ENCODE measurements at places on chromosomes 2 and 18.

DNA sequence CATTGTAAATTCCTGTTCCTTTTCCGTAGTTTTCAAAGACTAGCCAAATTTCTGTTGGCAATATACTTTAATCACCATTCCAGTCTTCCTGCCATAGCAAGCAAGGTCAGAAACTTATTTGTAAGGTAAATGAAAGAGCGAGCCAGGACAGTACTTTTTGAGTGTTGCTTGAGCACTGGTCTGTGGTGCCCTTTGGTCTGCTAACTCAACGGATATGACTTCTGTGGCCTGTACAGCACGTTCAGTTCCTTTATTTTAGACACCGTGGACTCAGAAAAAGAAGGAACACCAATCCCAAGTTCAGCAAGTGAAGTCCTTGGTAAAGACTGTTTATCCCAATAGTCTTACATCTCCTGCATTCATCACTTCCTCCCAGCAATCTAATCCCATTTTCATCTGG is 166.3 kb downstream of the MYO1B start:
- DNase-seq, result no peak

GRCh38 chr2:68052717-68053422 is 9.9 kb downstream of the C1D start:
- no peak for DNase-seq

DNA sequence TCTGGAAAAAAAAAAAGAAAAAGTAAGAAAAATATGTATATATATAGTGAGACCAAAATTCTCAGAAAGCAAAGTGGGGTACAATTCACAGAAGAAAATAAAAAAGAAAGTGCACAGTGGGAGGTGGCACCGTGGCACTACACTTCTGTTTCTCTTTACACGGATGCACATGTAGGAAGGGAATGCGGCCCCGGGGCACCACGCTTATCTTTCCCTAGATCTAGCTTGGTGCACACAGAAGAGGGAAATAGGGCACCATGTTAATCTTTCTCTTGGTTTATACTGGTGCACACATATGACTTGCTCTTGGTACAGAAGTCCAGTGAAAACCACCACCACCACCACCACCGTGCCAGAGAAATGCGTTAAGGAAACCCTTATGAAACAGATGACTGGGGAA is 32.0 kb downstream of the EIPR1 start:
- no peak for DNase-seq

DNA sequence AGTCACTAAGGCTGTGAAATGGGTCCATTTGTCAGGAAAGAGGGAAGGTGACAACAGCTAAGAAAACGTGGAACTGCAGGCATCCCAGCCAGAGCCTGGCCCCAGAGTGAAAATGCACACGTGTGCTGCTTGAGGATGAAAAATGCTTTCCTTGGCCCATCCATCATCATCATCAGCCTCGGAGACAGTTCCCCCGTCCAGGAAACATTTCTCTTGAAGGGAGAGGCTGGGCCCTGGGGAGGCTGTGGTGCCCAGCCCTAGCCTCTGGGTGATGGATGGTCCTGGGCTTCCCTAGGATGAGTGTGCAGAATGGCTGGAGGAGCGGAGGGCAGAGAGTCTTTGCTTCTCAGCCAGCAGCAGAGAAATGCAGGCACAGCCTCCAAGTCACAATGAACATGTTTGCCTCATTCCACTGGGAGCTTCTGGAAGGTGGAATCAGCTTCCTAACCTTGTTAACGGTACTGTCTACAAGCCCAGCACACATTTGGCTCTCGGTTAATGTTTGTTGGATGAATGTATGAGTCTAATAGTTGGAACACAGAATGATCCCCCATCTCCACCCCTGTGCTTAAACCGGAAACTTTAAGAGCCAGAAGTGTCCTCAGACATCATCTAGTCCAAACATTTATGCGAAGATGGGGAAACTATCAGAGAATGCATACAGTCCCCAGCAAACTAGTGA is 164.0 kb downstream of the RDH14 start:
- DNase-seq, result no peak

GRCh38 chr2:80378-80777 is 34.1 kb upstream of the FAM110C start:
- DNase-seq, result no peak

DNA sequence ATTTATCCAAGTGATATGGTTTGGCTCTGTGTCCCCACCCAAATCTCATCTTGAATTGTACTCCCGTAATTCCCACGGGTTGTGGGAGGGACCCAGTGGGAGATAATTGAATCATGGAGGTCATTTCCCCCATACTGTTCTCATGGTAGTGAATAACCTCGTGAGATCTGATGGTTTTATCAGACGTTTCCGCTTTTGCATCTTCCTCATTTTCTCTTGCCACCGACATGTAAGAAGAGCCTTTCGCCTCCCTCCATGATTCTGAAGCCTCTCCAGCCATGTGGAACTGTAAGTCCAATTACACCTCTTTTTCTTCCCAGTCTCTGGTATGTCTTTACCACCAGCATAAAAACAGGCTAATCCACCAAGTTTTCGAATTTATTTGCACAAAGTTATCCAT is 20.3 kb upstream of the CHST10 start:
- no peak for DNase-seq

DNA sequence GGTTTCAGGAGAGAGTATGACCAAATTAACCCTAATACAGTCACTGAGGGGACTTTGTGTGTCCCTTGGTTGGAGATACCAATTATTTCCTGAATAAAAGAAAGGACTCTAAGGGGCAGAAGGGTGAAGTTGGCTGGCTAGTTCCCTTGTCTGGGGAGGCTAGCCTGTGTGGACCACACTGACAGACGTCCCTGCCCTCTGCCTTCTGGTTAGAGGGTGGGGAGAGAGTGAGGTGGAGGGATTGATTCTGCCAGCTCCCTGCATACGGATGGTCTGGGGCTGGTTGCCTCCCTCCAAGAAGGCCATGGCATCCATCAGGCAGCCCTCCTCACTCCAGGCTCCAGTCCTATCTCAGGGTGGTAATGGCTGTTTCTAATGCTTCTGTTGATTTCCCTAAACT is 37.4 kb upstream of the AFF3 start:
- DNase-seq, result no peak

GRCh38 chr2:16650287-16651249 is 15.1 kb downstream of the CYRIA start:
- no peak for DNase-seq

DNA sequence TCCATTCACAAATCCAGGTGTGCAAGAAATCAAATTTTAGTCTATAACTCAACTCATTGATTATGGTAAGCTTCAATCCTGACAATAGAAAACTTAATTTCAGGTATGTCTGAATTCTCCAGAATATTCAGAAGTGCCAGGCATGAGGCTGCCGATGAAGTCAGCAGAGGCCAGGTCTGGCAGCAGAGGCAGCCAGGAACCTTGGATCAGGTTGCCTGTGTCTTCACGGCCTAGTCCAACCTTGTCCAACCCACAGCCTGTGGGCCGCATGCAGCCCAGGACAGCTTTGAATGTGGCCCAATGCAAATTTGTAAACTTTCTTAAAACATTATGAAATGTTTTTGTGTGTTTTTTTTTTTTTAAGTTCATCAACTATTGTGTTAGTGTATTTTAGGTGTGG is 46.9 kb upstream of the ASPRV1 start:
- no peak for DNase-seq

DNA sequence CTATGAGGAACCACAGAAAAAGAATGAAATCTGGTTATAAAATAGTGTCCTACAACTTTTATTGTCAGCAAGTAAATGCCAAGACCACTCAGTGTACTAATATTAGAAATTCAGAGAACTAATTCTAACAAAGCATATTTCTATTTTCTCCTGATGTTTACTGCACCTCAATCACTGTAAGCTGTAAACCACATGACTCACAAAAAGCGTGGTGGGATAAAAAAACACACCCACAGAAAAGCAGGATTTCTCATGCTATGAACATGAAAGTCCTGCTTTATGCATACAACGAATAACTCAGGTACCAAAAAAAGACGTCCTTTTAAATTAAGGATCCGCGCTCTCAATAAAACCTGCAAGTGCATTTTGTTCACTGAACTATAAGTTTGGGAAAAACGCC is 797 bp downstream of the TXNL4A start:
- DNase-seq, result no peak

Measured in fibroblast of the conjunctiva (primary cell).